Activated naive CD8-positive, alpha-beta T cell treated with anti-CD3 and anti-CD28 coated beads, Interleukin-2, amount 50 U/mL, for 24 hours (primary cell): ENCODE measurements at places on chromosomes 5 and 9.

- no peaks in the 10 kb centered on the region for H3K27me3 ChIP-seq
- H3K27ac ChIP-seq: no peak overlapping the region
- peaks cover 26% of the 10 kb centered on the region for H3K4me1 ChIP-seq
- DNase-seq: no peak
- H3K4me3 ChIP-seq: no peak overlapping the region
Measured at GRCh38 chr9:112091810-112092209, 83.3 kb downstream of the SUSD1 start.

- H3K4me1 ChIP-seq: no peaks in the 10 kb centered on the region
- H3K27ac ChIP-seq: no peak overlapping the region
- no peak for DNase-seq
- no peaks in the 10 kb centered on the region for H3K36me3 ChIP-seq
- no peak overlapping the region for H3K4me3 ChIP-seq
- peaks cover 9% of the 10 kb centered on the region for H3K27me3 ChIP-seq
Measured at GRCh38 chr5:135995976-135996375, 32.8 kb upstream of the TGFBI start.

DNA sequence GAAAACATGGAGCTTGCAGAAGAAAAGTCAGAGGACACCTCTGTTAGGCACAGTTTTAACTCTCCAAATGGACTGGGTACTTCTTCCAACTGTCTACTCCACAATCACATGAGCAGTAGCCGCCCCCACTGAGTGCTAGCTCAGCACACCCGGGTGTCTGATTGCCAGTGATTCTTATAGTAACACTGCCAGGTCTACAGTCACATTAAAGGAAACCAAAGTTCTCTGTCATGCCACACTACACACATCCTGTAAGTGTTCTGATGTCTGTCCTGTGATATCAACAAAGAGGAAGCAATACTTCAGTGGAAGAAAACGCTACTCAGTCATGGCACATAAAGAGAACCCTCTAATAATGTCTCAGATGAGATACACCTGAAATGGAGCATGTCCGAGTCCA, at the start of gene HAVCR2:
Gene HAVCR2 (minus strand): TSS at position 69 of the 400 bp plus-strand sequence. CDS start 61 bp downstream, at position 8.
- DNase-seq: peak; percentile 56
- H3K4me1 ChIP-seq: peaks cover 69% of the 10 kb centered on the region
- peaks cover 13% of the 10 kb centered on the region for H3K36me3 ChIP-seq
- H3K27ac ChIP-seq: peak within 1 kb of the TSS; percentile 94

- H3K27ac ChIP-seq: no peak overlapping the region
- H3K36me3 ChIP-seq: peaks cover 2% of the 10 kb centered on the region
- H3K4me3 ChIP-seq: no peak overlapping the region
- no peak for DNase-seq
Measured at GRCh38 chr9:132578367-132578932, 4.0 kb upstream of the BARHL1 start.

GRCh38 chr5:114467729-114468128, 105.9 kb downstream of the KCNN2 start:
- H3K27ac ChIP-seq: no peak overlapping the region
- no peaks in the 10 kb centered on the region for H3K4me1 ChIP-seq
- H3K36me3 ChIP-seq: no peaks in the 10 kb centered on the region
- no peak overlapping the region for H3K4me3 ChIP-seq
- DNase-seq: no peak

- H3K27me3 ChIP-seq: peaks cover 2% of the 10 kb centered on the region
- no peak overlapping the region for H3K27ac ChIP-seq
- H3K4me1 ChIP-seq: no peaks in the 10 kb centered on the region
- no peak overlapping the region for H3K4me3 ChIP-seq
Measured at GRCh38 chr5:136054142-136055019, 25.6 kb downstream of the TGFBI start.

DNA sequence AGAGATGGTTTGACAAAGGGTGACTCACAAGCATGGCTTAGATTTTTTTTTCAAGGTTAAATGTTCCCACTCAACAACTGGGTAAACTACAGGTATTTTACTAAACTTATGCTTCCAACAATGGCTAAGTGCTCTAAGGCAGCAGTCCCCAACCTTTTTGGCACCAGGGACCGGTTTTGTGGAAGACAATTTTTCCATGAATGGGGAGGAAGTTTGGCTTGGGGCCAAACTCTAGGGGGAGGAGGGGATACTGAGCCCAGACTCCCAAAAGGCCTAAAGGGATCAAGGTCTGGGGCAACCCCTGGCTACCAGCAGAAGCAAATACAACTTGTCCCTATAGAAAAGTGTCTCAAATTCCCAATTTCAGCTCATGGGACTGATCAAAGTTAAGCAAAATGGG, 32.0 kb upstream of the HSD17B3 start:
- H3K36me3 ChIP-seq: peaks cover 1% of the 10 kb centered on the region
- H3K4me1 ChIP-seq: no peaks in the 10 kb centered on the region
- no peaks in the 10 kb centered on the region for H3K27me3 ChIP-seq

DNA sequence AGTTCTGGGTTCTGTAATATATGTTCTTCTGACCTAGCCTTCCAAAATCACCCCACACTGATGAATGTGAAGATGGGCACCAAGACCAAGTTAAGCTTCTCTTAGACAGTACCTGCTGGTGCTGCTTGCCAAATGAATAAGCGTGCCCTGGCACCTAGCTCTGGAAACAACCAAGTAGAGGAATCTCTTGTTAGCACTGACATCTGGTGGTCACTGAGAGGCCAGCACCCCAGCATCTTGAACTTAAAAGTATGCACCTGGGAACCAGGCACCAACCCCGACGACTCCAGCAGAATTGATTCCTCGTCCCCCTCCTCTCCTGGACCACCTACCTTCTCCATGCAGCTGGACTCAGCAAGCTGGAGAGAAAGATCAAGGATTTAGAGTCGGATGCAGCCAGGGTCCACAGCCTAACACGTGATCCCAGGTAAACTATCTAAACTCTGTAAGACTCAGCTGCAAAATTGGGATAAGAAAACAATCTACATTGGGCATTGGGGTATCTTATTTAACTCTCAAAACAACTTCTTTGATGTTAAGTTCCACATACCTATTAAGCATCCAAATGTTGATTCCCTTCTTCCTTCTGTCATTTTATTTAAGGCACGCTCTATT, 89.8 kb downstream of the SLC1A3 start:
- peak; percentile 25 for DNase-seq
- no peak overlapping the region for H3K4me3 ChIP-seq
- H3K4me1 ChIP-seq: peaks cover 8% of the 10 kb centered on the region
- H3K36me3 ChIP-seq: no peaks in the 10 kb centered on the region
- H3K27ac ChIP-seq: no peak overlapping the region

DNA sequence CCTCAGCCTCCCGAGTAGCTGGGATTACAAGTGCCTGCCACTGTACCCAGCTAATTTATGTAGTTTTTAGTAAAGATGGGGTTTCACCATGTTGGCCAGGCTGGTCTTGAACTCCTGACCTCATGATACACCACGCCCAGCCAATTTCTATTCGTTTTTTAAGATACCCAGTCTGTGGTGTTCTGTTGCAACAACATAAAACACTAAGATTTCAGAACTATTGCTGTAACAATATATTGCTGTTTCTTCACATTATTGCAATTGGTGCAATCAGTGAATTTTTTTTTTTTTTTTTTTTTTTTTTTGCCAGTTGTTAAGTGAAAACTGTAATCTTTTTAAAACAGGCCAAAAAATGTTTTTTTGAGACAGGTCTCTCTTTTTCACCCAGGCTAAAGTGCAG, 9.9 kb downstream of the SRP19 start:
- DNase-seq: no peak
- no peaks in the 10 kb centered on the region for H3K27me3 ChIP-seq
- peaks cover 55% of the 10 kb centered on the region for H3K36me3 ChIP-seq
- H3K4me1 ChIP-seq: peaks cover 37% of the 10 kb centered on the region
- H3K27ac ChIP-seq: no peak overlapping the region

GRCh38 chr5:56659971-56660370, 155.4 kb upstream of the MAP3K1 start:
- H3K27me3 ChIP-seq: no peaks in the 10 kb centered on the region
- H3K4me3 ChIP-seq: no peak overlapping the region
- no peak for DNase-seq

- DNase-seq: no peak
- H3K36me3 ChIP-seq: peaks cover 26% of the 10 kb centered on the region
- no peaks in the 10 kb centered on the region for H3K27me3 ChIP-seq
- peaks cover 3% of the 10 kb centered on the region for H3K4me1 ChIP-seq
- no peak overlapping the region for H3K4me3 ChIP-seq
Measured at GRCh38 chr5:131186561-131187256, 16.0 kb downstream of the LYRM7 start.

DNA sequence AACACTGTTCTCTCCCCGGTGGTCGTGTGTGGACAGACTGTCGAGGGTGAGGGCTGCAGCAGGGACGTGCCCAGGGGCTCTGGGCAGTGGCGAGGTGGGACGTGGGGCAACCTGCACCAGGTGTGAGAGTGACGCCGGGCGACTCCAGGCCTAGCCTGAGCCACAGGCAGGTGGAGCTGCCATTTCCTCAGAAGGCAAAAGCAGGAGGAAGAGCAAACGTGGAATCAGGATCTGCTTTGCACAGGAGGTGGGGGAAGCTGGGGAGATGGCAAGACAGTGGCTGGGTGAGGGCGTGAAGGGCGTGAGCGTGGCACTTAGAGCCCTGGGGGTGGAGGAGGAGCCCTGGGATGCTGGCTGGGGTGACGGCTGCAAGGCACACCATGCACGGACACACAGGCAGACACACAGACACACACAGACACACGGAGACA, 39.6 kb upstream of the NSMF start:
- no peaks in the 10 kb centered on the region for H3K27me3 ChIP-seq
- H3K36me3 ChIP-seq: peaks cover 7% of the 10 kb centered on the region
- peaks cover 5% of the 10 kb centered on the region for H3K4me1 ChIP-seq
- no peak overlapping the region for H3K27ac ChIP-seq

DNA sequence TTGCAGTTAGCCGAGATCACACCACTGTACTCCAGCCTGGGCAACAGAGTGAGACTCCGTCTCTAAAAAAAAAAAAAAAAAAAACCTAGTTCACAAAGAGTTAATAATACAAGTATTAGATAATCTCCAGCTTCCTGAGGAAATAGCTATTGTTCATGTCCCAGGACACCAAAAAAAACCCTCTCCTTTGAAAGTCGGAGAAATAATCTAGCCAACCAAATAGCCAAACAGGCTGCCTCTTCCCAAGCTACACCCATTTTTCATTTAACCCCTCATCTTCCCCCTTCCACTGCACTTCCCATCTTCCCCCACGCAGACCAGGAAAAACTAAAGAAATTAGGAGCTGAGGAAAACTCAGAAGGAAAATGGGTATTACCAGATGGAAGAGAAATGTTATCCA, 23.6 kb downstream of the CNOT8 start:
- no peaks in the 10 kb centered on the region for H3K27me3 ChIP-seq
- H3K4me3 ChIP-seq: no peak overlapping the region
- H3K27ac ChIP-seq: no peak overlapping the region
- no peaks in the 10 kb centered on the region for H3K4me1 ChIP-seq
- peaks cover 82% of the 10 kb centered on the region for H3K36me3 ChIP-seq
- no peak for DNase-seq

DNA sequence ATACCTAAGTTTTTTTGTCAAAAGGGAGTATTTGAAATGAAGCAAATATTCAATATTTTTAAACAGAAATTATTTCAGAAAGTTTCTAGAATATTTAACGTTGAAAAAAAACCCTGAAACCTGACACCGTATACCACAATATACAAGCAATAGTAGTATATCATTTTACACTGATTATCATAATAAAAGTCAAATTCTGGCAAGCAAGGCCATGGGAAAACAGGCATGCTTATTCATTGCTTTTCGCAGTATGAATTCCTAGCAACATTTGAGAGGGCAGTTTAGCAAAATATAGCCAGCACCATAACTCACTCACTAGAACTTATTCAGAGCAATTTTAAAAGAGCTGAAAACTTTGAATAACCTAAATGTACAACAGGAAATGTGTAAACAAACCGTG, 46.1 kb downstream of the ERAP1 start:
- H3K27ac ChIP-seq: no peak overlapping the region
- no peaks in the 10 kb centered on the region for H3K27me3 ChIP-seq
- no peaks in the 10 kb centered on the region for H3K4me1 ChIP-seq

GRCh38 chr5:119257613-119258012, 98.2 kb upstream of the TNFAIP8 start:
- no peaks in the 10 kb centered on the region for H3K27me3 ChIP-seq
- H3K4me3 ChIP-seq: no peak overlapping the region
- peaks cover 9% of the 10 kb centered on the region for H3K4me1 ChIP-seq
- peaks cover 21% of the 10 kb centered on the region for H3K36me3 ChIP-seq
- no peak for DNase-seq

GRCh38 chr9:78714576-78714975, 417.7 kb downstream of the PSAT1 start:
- DNase-seq: no peak
- no peak overlapping the region for H3K4me3 ChIP-seq
- H3K4me1 ChIP-seq: no peaks in the 10 kb centered on the region
- H3K27me3 ChIP-seq: peaks cover 2% of the 10 kb centered on the region
- H3K27ac ChIP-seq: no peak overlapping the region
- no peaks in the 10 kb centered on the region for H3K36me3 ChIP-seq

DNA sequence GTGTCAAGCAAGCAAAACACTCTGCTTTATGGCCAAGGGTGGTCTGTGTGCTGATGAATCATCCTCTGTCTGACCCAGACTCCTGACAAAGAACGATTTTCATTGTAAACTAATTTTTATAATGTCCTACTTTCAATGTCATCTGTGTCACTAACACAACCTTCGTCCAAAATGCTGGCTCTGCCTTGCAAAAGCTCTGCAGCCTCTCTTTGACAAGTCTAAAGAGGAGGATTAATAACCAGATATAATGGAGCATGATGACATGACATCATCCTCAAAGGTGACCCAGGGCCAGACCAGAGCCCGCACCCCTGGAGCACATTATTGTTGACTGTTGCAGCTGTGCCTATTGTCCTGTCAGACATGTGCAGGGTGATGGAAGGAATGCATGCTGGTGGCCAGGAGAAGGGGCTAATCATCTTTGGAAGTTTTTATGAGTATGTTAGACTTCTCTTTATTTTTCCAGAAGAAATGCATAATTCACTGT, 589.4 kb downstream of the NR2F1-AS1 start:
- DNase-seq: no peak
- H3K4me1 ChIP-seq: no peaks in the 10 kb centered on the region
- H3K27me3 ChIP-seq: no peaks in the 10 kb centered on the region
- no peak overlapping the region for H3K4me3 ChIP-seq
- H3K27ac ChIP-seq: no peak overlapping the region

DNA sequence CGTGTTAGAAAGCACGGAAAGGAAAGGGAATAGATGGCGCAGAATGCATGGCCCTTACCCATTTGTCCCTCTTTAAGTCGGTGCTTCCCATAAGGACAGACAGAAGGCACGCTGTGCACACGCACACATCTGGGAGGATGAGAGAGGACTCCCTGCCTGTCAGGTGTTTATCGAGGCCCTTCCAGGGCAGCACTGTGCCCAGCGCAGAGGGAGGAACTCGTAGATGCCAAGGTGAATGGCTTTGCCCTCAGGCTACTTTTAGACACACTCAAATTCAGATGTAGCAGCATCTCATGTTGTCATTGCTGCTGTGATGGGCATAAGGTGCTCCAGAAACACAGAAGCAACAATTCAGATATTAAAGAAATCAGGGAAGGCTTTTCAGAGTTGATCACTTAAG, 70.2 kb upstream of the CTSL start:
- no peaks in the 10 kb centered on the region for H3K4me1 ChIP-seq
- no peaks in the 10 kb centered on the region for H3K27me3 ChIP-seq
- no peak overlapping the region for H3K27ac ChIP-seq
- H3K4me3 ChIP-seq: no peak overlapping the region
- no peak for DNase-seq

- DNase-seq: no peak
- no peak overlapping the region for H3K27ac ChIP-seq
- H3K27me3 ChIP-seq: no peaks in the 10 kb centered on the region
- H3K4me1 ChIP-seq: no peaks in the 10 kb centered on the region
- no peak overlapping the region for H3K4me3 ChIP-seq
Measured at GRCh38 chr5:54825005-54825404, 160.4 kb downstream of the ESM1 start.
